Stimulated activated CD8-positive, alpha-beta memory T cell treated with anti-CD3 and anti-CD28 coated beads, Interleukin-2, amount 100 ng/mL, for 1 hour (primary cell): ENCODE measurements at places on chromosomes 6 and 20.

GRCh38 chr20:49216991-49217578 is 2.1 kb upstream of the DDX27 start:
- DNase-seq, result peak; percentile 89

- DNase-seq, result no peak
Measured at GRCh38 chr20:41553142-41553879, 64.9 kb downstream of the CHD6 start.

- DNase-seq, result no peak
Measured at GRCh38 chr6:90222008-90222407, 74.6 kb downstream of the BACH2 start.

- DNase-seq, result no peak
Measured at GRCh38 chr6:82408952-82409431, 45.4 kb downstream of the TPBG start.

- no peak for DNase-seq
Measured at GRCh38 chr6:166194914-166195859, 27.5 kb upstream of the TBXT start.
